Stimulated activated CD4-positive, alpha-beta T cell treated with anti-CD3 and anti-CD28 coated beads, Interleukin-12 subunit alpha, Interleukin-12 subunit beta, amount 100 ng/mL, for 24 hours (primary cell): ENCODE measurements at places on chromosomes 12 and 14.

GRCh38 chr12:1343422-1343821 is 251.0 kb downstream of the FBXL14 start:
- DNase-seq, result no peak

DNA sequence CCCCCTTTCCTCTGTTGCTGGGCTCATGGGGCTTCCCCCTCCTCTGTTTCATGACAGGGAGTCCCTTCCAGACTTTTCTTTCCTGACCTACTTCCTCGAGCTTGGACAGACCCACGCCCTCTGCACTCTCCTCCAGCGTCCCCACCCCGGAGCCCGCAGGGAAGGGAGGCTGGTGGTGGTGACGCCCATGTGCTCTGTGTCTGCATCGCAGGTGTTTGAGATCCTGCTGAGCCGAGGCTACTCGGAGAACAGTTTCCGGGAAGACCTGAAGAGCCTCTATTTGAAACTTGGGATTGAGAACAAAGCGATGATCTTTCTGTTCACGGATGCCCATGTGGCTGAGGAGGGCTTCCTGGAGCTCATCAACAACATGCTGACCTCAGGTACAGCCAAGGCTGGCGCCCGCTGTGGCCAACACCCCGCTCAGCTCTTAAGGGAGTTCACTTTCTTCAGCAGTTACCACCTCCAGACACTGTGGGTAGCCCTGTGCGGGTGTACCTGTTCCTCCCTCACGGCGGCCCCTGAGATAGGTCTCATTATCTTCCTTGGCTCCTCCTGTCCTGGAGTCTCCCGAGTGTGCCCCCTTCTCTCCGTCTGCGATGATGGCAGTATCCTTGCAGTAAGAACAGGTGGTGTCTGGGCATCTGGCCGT is 85.6 kb downstream of the CCDC92 start:
- DNase-seq, result no peak

GRCh38 chr14:101965181-101965544 is 790 bp downstream of the DYNC1H1 start:
- peak; percentile 33 for DNase-seq

DNA sequence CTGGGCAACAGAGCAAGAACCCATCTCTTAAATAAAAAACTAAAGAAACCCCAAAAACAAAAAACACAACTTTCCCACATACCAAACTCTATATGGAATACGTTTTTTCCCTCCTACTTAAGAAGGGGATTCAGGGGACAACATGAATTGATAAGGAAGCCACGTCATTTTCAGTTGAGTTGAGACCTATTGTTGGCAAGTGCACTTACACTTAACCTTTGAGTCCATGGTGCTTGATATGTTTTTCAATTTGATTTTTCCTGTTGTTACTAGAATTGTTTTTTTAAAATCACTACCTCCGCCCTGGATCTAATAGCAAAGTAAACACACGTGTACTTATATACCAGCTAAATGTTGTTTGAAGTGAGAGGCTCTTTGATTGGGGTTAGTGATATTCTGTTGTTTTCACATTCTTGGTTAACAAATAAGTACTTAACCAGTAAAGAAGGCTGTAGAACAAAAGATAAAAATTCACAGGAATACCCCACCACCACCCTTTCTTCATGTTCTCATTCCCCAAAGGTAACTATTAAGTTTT is 2.0 kb downstream of the FAM177A1 start:
- no peak for DNase-seq

- peak; percentile 8 for DNase-seq
These were observed 774 bp upstream of the MANSC4 start for GRCh38 chr12:27780612-27781408.

GRCh38 chr12:12032260-12032791 is 38.4 kb upstream of the BCL2L14 start:
- no peak for DNase-seq

DNA sequence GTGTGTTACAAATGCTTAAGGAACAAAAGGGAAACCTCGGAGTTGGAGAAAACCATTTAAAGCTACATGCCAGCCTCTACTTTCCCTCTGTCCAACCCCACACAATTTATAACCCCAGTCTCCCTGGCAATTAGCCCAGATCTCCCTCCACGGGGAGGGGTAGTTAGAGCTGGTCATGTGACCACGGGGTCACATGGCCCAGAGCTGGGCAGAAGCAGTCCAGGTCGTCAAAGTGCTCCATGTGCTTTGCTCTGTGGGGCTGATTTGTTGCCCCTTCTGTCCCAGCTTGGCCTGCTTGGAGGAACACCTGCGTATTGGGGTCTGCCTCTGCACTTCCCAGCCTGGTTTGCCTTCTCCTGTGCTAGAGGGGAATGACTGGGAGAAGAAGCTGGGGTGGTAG is 219.1 kb downstream of the RBM19 start:
- DNase-seq, result no peak

- no peak for DNase-seq
These were observed 20.7 kb upstream of the TUBA1C start for GRCh38 chr12:49244176-49244575.
